ENCODE measurements at places on chromosomes 3 and 15.
A peak's percentile ranks its signal among the peaks of the same experiment; 100 is the strongest.

DNA sequence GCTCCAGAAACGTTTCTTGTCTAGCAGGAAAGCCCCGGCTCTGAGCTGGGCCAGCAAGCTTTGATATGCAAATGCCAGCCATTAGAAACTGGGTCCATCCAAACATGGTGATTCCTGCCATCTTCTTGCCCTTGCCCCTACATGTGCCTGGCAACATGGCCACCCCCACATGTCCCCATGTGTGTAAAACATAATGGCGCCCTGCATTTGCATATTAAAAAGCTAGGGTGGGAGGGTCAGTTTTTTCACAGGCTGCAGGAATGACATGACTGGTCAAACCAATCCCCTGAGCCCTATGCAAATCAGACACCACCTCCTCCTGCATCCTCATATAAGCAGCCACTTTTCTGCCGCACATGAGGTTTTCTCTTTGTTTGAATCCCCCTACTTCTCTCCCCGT is 21.2 kb downstream of the GPR156 start:
- DNase-seq: no peak

DNA sequence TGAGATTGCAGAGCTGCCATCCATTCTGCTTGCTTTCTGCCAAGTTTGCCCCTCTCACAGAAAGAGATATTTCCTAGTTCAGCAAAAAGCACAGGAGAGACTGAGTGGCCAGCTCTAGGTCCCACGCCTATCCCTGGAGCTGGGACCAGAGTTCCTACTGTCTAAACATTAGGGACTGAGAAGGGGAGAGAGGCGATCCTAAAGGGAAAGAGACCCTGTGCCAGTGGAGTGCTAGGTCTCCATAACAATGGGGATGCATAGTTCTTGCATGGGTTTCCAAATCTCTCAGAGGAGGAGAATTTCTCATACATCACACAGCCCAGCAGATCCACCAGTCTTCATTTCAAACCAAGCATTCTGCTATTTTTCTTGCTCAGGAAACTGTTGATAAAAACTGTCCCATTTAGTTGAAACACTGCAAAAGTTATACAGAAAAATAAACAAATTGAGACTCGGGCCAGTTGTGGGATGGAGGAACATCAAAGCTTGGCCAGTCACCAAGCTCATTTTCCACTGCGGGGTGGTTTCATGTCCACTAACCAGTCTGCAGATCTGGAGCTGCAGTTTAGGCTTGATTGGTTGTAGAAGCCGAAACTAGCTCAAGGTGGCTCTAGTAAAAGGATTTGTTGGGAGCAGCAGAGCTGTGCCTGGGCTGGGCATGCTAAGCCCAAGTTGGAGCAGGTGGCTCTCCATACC is 62.7 kb downstream of the EEFSEC start:
- DNase-seq: no peak

GRCh38 chr3:174098746-174099145 is 701.2 kb downstream of the NLGN1 start:
- no peak for DNase-seq

- peak; percentile 85 for DNase-seq
Observed at GRCh38 chr15:90883976-90884718, at the start of gene FES. TSS of gene FES (plus strand) at chr15:90884504. CDS start at chr15:90885046, 542 bp downstream.

- no peak for DNase-seq
Observed at GRCh38 chr3:136792556-136793330, 26.2 kb upstream of the SLC35G2 start.

DNA sequence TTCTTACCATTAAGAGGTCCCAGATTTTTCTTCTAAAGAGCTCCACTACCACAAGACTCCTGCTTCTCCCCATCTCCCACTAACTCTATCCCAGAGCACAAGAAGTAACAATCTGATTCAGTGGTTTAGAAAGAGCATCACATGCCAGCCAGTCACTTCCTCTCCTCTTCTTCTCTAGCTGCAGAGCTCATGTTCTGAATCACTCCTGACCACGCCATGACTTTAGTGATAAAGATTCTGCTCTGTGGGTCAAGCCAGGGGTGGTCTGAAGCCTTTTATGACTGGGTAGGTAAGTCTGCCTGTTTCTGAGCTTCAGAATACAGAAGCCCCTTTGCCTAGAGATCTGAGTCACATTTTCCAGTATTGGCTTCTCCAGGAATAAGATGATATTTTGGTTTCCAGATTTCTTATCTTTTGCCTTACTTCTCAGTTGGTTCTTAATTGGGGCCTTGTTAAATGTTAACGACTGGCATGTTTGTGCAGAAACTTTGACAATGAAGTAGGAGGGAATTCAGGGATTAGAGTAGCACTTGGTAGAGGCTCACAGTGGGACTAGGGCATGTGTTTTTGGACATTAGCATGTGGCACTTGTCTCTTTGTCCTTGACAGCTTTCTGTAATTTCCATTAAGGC is 27.6 kb upstream of the ADAMTSL3 start:
- DNase-seq: no peak

GRCh38 chr15:36579792-36580431 is 486 bp downstream of the CDIN1 start:
- DNase-seq: peak; percentile 45

GRCh38 chr3:37601832-37602231 is 259.8 kb upstream of the CTDSPL start:
- DNase-seq: no peak

- no peak for DNase-seq
Observed at GRCh38 chr3:10116138-10116460, 624 bp downstream of the BRK1 start.

DNA sequence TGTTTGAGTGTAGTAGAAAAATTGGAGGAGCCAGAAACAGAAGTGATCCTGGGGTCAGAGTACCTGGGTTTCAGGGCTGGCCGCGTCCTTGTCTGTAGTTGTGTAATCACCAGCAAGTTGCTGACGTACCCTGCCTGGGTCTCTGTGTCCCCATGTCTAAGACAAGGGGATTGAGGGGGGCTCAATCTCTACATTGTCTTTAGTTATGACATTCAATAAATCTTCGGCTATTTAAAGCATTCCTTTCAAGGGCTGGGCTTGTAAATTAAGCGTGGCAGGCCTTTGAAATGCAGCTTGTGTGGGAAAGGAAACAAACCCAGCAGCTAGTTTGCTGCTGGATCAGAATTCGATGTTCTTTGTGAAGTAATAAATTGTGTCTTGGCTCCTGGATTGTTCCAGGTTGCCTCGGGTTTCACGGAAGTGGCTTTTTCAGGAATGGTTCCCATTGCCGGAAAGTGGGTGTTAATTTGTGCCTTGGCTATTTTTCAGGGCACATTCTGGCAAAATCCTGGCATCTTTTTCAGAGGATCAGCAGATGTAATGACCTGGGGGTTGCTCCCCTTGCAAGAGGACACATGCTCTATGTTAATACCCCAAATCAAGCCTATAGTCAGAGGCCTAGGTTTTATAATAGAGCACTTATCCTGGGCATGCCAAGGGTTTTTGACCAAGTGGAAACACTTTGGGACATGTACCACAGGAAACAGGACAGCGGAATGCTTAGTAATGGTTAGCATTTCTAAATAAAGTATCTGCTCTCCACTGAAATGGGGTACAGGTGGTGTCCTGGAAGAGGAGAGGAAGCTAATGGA is 294.8 kb upstream of the NR2E3 start:
- DNase-seq: no peak

GRCh38 chr15:31801152-31801551 is 229.2 kb upstream of the CHRNA7 start:
- peak; percentile 45 for DNase-seq

- DNase-seq: no peak
Observed at GRCh38 chr3:61937477-61937876, 376.1 kb downstream of the PTPRG start.

DNA sequence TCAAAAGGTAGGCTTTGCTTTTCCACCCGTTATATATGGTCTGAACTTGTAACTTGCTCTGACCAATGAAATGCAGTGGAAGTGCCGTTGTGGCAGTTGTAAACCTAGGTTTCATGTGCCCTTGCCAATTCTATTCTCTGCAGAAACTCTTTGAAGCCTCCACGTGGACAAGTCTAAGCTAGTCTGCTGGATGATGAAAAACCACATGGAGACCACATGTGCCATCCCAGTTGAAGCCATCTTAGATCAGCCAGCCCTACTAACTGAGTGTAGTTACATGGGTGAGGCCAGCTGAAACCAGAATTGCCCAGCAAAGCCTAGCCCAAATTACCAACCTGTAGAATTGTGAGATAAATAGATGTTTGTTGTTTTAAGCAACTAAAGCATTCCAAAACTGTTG is 183.7 kb upstream of the KCNH8 start:
- no peak for DNase-seq

GRCh38 chr15:31297575-31298456 is 28.8 kb upstream of the KLF13 start:
- no peak for DNase-seq

DNA sequence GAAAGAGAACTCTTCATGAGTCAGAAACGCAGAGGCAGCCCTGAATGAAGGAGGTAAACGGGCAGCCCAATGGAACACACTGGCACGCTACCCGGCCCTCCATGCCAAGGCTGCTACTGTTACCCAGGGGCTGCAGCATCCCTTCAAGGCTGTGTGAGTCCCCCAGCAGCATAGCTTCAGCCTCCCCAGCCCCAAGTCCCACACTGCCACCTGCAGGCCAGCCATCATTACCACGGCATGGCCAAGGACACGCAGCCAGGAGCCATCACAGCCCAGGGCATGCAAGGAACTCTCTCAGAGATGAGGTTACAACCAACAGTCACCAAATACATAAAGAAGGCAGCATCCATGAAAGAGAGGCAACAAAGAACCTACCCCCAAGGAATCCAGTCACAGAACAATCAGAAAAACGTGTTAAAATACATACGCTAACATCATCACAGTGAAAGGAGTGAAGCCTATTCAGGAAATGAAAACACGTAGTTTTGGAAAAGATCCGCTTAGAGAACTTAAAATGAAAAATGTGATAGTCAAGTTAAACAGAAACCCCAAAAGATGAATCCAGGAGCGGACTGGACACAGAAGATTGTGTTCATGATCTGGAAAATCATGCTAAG is 22.4 kb downstream of the PLA2G4F start:
- no peak for DNase-seq

- DNase-seq: no peak
Observed at GRCh38 chr15:69719527-69720240, 267.1 kb downstream of the RPLP1 start.

DNA sequence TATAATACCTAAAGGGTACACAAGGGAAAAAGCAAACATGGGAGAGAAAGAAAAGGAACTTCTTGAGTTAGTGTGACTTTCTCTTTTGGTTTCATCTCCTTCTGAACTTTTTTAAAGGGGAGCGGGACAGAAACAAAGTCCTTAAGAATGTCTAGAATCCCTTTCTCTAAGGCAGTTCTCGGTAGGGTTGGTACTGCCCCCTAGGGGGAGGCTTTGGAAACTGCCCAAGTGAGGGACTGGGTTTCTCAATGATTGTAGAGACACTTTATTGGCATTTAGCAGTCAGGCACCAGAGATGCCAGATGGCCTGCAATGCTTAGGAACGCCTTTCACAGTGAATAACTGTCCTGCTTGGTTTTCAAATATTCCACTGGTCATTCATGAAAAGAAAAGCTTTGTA is 172.7 kb downstream of the WDR72 start:
- DNase-seq: peak; percentile 8

DNA sequence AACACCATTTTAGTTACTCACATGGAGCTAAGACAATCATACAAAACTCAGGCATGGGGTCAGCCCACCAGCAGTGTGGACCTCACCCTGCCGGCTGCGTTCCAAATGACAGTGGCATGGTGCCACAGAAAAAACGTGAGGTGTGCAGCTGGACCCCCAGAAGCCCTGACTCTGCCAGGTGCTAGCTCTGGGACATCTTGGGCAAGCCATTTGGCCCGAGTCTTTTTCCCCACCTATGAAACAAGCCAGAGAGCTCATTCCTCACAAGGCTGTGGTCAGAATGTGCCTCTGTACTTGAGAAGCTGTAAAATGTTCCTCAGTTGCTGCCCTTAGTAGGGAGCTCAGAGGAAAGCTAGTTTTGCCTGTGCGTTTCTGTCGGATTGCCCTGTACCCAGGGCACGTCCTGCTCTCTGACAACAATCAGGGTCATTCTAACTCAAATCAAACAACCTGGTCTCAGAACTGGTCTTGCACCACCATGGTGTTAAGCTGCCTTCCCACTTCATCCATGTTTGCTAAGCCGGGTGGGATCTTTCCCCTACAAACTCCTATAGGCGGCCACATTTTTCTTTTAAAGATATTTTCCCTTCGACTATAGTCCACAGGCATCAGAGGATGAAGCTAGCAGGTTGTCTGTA is 44.9 kb downstream of the LIPC start:
- DNase-seq: no peak

GRCh38 chr15:84599906-84600305 is 903 bp upstream of the ZSCAN2 start:
- DNase-seq: no peak

DNA sequence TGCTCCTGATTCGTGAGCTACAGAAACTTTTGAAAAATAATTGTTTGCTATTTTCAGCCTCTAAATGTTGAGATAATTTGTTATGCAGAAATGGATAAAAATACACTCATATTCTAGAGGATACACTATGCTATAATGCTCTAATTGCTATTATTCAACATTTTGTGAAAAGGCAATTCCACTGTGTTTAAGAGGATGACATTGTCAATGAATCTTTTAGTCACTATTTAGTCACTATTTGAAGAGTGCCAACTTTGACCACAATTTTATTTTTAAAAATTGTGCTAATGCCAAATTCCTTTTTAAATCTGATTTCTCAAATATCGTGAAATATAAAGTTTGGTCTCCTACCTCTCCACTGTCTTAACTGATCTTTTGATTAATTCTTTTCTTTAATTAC is 604.9 kb upstream of the KCNMB2 start:
- DNase-seq: no peak

GRCh38 chr3:5635746-5636145 is 448.2 kb downstream of the EDEM1 start:
- DNase-seq: no peak

DNA sequence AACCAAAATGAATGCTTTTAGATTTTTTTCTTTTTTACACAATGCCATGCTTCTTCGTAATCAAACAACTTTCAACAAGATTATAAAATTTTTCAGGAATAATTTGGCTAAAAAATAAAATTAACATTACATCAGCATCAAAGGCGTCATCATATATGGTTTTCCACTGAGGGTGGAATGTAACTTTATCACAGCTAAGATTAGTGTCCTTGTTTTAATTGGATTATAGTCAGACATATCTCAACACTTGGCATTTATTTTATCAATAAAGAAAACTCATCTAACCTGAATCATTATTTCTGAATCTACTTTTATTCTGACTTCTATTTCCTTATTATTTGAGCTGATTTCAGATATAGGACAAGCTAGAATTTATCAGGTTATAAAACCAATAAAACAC is 1.6 kb downstream of the NRG4 start:
- DNase-seq: no peak

GRCh38 chr3:199835-200234 is 3.3 kb downstream of the CHL1 start:
- no peak for DNase-seq

GRCh38 chr3:136882571-136882970 is 20.6 kb downstream of the NCK1 start:
- DNase-seq: no peak
